ENCODE measurements at places on chromosomes 11 and 22. TPM values are rescaled to one million over a fixed set of nuclear protein-coding genes. Genes with fewer than 3 reads are reported as not detected.

DNA sequence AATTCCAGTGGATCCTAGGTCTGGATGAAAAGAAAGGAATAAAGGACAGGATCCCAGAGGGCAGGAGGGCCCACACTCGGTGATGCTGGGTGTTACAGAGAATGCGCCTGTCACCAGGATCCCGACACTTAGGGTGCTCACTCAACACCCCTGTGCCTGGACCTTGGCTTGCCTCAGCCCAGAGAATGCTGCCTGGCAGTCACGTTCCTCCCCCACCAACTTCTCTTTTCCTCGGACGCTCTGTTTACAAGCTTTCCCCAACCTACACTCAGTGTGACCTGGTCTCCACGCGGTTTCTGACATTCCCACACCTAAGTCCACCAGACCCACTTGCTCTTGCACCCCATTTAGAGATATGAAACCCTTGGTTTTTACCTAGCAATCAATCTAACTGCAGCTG lies 38.0 kb upstream of the ETS1 start:
- DNase-seq = no peak
- H3K27ac ChIP-seq = no peak overlapping the region
- H3K4me1 ChIP-seq = no peaks in the 10 kb centered on the region
- H3K36me3 ChIP-seq = no peaks in the 10 kb centered on the region
- no peak overlapping the region for H3K4me3 ChIP-seq

GRCh38 chr11:102800767-102801166 lies 2.8 kb upstream of the MMP1 start:
- no peaks in the 10 kb centered on the region for H3K36me3 ChIP-seq
- no peak overlapping the region for H3K27ac ChIP-seq
- H3K27me3 ChIP-seq = peaks cover 6% of the 10 kb centered on the region
- H3K4me1 ChIP-seq = no peaks in the 10 kb centered on the region
- DNase-seq = no peak

DNA sequence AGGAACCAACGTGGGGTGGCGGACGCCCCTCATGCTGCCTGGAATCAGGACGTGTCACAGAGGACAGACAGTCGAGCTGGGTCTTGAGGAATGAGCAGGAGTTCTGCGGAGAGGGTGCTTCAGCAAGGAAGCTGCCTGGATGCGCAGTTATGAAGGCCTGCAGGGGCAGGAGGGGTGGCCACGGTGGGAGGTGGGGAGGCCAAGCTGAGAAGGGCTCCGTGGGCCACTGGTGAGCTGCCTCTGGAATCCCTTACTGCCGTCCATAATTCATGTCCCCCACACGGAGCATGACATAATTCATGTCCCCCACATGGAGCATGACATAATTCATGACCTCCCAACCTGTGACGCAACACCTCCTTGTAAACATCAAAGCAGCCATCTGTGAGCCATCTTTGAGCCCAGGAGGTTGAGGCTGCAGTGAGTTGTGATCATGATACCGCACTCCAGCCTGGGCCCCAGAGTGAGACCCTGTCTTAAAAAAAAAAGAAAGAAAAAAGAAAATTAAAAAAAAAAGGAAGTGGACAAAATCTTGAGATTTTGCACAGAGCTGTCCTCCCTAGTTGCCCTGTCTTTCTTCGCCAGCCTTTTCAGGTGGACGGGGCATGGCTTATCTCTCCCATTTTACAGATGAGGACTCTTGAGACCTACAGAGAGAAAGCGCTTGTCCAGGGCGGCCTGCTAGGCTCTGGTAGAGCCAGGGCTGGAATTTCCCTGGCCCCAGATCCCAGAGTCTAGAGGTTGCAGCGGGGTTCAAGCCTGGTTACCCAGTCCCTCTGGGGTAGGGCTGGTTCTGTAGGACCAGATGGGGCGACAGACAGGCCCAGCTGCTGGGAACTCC lies 24.3 kb upstream of the PICK1 start:
- no peak for DNase-seq
- H3K4me3 ChIP-seq = no peak overlapping the region
- no peaks in the 10 kb centered on the region for H3K36me3 ChIP-seq
- no peak overlapping the region for H3K27ac ChIP-seq

The ZNF280B gene
- 7.0 TPM for total RNA-seq

DNA sequence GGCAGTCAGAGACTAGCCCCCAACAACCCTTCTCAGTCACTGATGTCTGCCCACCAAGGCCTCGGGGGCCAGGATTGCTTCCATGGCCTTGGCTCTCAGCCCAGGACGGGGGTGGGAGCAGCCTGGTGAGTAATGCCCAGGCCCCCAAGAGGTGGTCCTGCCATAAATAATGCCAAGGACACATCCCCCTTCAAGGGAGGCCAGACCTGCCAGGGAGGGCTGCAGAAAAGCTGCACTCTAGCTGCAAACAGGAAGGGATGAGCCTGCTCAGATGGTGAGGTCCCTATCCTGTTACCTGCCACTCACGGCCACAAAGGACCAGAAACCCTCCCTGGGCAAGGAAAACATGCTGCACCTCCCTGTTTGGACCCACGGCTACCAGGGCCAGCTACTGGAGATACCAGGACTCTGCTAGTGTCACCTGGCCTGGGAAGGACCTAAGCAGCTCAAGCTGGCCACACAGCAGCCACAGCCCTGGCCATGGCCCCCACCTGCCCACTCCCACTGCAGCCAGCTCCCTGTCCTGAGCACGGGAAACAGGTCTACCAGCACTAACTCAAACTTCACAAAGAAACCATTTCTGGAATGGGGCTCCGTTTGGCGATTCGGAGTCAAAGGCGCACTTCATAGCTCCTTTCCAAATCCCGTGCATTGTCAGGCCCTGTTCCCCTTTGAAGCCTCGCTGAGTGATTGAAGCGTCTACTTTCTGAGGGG lies 12.1 kb downstream of the GNB1L start:
- no peaks in the 10 kb centered on the region for H3K36me3 ChIP-seq
- H3K27ac ChIP-seq = peak overlapping the region; percentile 52
- H3K4me1 ChIP-seq = peaks cover 12% of the 10 kb centered on the region
- DNase-seq = no peak

The FOLR3 gene
- 0.98 TPM for total RNA-seq

The APOA4 gene
- not detected for total RNA-seq

DNA sequence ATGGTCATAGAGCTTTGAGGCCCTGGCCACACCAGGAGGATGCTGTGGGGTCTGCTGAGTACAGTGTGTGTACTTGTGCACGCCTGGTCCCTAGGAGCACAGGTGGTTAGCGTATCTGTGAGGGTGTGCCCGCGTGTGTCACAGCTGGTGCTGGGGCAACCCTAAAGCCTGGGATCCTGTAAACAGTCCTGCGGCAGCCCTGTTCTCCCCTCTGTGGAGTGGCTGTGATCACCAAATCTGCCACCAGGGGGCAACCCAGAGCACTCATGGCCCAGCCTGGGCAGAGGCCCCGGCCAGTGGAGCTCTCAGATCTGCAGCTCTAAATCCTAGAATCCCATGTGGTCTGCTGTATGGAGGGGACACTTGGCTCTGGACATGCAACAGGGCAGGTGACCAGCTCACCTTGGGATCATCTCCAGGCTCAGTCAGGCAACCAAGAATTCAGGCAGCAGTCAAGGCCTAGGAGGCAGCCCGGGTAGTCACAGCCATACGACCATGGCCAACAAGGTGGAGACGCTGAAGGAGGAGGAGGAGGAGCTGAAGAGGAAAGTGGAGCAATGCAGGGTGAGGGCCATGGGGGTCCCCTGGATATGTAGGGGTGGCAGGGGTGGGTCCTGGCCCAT lies 3.9 kb downstream of the SH3BP1 start:
- H3K4me3 ChIP-seq = no peak overlapping the region
- peaks cover 2% of the 10 kb centered on the region for H3K36me3 ChIP-seq
- H3K27me3 ChIP-seq = no peaks in the 10 kb centered on the region
- peak overlapping the region; percentile 82 for H3K27ac ChIP-seq
- peaks cover 9% of the 10 kb centered on the region for H3K4me1 ChIP-seq
- DNase-seq = peak; percentile 90

GRCh38 chr11:130547761-130548490 lies 99.5 kb downstream of the ADAMTS15 start:
- H3K36me3 ChIP-seq = no peaks in the 10 kb centered on the region
- H3K4me3 ChIP-seq = no peak overlapping the region
- H3K27me3 ChIP-seq = no peaks in the 10 kb centered on the region
- H3K4me1 ChIP-seq = peaks cover 10% of the 10 kb centered on the region
- no peak overlapping the region for H3K27ac ChIP-seq
- no peak for DNase-seq

- no peaks in the 10 kb centered on the region for H3K27me3 ChIP-seq
- H3K36me3 ChIP-seq = peaks cover 1% of the 10 kb centered on the region
- no peak overlapping the region for H3K27ac ChIP-seq
- H3K4me1 ChIP-seq = no peaks in the 10 kb centered on the region
- H3K4me3 ChIP-seq = no peak overlapping the region
- no peak for DNase-seq
Observed at GRCh38 chr22:28373831-28374230, 305.8 kb downstream of the TTC28 start.

The CTSD gene
- total RNA-seq = 158 TPM

The HYOU1 gene
- 196 TPM for total RNA-seq

DNA sequence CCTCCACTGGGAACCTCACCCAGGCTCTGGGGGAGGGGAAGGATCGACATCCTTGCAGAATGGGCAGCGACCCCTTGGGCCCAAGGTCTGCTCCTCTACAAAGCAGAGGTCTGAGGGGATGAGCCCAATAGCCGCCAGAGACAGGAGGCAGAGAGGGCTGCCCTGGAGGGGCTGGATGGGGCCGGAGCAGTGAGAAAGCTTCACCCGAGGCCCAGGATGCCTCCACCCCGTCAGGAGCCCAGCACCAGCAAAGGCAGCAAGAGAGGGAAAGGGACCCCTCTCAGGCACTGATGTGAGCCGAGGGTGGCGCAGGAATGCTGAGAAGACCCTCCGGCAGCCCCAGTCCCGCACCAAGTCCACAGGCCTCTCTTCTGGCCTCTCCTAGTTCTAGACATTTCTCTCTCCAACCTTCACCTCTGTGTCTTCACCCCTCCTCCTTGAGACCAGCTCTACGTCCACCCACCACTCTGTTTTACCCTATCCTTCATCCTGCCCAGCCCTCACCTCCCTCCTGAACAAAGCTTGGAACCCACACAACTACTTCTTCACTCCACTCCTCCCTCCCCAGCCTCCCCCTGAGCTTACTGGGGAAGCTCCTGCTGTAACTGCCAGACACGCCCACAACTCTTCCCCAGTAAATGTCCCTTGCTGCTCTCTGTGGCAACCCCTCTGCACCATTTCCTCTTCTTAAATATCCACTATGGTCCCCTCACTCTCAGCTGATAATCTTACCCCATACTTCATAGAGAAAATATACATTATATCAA lies 131.9 kb downstream of the MPPED1 start:
- no peaks in the 10 kb centered on the region for H3K27me3 ChIP-seq
- H3K27ac ChIP-seq = no peak overlapping the region
- H3K4me1 ChIP-seq = no peaks in the 10 kb centered on the region
- H3K4me3 ChIP-seq = no peak overlapping the region

The PPP2R5B gene
- total RNA-seq = 14.1 TPM

GRCh38 chr11:14898906-14899305 lies 6.9 kb upstream of the CYP2R1 start:
- no peaks in the 10 kb centered on the region for H3K36me3 ChIP-seq
- DNase-seq = no peak
- no peak overlapping the region for H3K27ac ChIP-seq

DNA sequence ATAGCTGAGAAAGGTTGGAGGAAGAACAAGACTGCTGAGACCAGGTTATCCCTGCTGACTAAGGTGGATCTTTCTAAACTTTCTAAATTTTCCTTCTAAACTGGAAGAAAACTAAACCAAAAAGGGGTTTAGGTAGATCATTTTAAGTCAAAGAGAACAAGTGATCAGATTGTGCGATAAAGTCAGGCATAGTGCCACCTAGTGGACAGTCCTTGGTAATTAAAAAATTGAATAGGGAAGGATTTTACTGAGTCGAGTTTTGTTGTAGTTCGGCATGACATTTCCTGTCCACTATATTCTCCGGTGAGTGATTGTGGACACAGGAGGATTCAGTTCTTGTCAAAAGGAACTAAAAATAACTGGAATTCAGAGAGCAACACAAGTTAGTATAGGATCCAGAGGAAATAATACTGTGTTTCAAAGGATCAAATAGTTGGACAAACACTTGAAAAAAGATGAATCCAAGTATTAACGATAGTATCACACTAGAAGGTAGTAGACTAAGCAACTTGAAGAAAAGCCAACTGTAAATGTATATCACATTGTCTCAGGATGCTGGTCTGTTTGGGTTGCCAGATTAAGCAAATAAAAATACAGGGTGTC lies 1236.4 kb downstream of the FAM181B start:
- H3K27me3 ChIP-seq = no peaks in the 10 kb centered on the region
- no peaks in the 10 kb centered on the region for H3K36me3 ChIP-seq
- H3K4me3 ChIP-seq = no peak overlapping the region
- H3K4me1 ChIP-seq = peaks cover 12% of the 10 kb centered on the region
- DNase-seq = no peak
- no peak overlapping the region for H3K27ac ChIP-seq

- no peaks in the 10 kb centered on the region for H3K4me1 ChIP-seq
- no peak overlapping the region for H3K27ac ChIP-seq
- no peak for DNase-seq
- peaks cover 8% of the 10 kb centered on the region for H3K36me3 ChIP-seq
- no peaks in the 10 kb centered on the region for H3K27me3 ChIP-seq
Observed at GRCh38 chr11:120420572-120420971, 84.4 kb downstream of the ARHGEF12 start.

DNA sequence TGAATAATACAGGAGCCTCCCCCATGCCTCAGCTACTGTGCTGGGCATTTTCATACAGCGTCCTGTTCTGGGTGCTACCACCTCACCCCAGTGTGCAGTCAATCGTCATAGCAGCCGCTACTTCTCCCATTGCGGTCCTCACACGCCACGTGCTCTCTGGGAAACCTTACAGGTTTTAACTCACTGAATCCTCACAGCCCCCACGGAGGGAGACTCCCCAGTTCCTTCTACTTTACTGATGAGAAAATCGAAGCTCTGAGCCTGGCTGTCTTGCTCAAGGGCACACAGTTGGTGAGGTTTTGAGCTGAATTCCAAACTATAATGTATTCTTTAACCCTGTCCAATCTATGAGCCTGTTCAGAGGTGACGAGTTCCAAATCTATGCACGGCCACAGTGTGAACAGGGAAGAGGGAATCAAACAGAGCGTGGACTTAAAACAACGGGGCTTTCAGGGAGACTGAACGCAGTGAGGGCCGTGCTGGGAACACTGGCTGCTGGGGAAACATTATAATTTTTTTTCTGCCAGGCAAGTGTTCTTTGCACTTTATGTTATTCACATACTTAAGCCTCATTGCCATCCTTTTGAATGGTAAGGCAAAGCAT lies 421.5 kb downstream of the BRD1 start:
- no peaks in the 10 kb centered on the region for H3K4me1 ChIP-seq
- H3K27ac ChIP-seq = no peak overlapping the region
- H3K4me3 ChIP-seq = no peak overlapping the region
- no peak for DNase-seq
- H3K36me3 ChIP-seq = no peaks in the 10 kb centered on the region
